ENCODE measurements at places on chromosomes 5 and 9.

- no peak for DNase-seq
Observed at GRCh38 chr5:1295650-1296037, 776 bp upstream of the TERT start.

- no peak for DNase-seq
Observed at GRCh38 chr9:89621676-89622075, 16.9 kb downstream of the GADD45G start.

DNA sequence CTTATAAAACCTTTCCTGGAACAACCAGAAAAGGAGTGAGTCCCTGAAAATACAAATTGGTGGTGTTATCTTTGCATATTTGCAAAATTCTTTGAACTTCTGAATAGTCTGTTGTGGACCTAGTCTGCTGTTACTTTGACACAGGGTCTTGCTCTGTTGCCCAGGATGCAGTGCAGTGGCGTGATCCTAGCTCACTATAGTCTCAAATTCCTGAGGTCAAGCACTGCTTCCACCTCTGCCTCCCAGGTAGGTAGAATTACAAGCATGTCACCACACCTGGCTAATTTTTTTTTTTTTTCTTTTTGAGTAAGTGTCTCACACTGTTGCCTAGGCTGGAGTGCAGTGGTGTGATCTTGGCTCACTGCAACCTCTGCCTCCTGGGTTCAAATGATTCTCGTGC is 43.7 kb upstream of the SPRY4 start:
- no peak for DNase-seq

GRCh38 chr9:83362341-83362995 is 175.7 kb downstream of the FRMD3 start:
- no peak for DNase-seq

GRCh38 chr9:93020771-93021670 is 37.5 kb upstream of the SUSD3 start:
- DNase-seq, result no peak

GRCh38 chr5:126587551-126588390 is 7.2 kb downstream of the ALDH7A1 start:
- DNase-seq, result no peak

DNA sequence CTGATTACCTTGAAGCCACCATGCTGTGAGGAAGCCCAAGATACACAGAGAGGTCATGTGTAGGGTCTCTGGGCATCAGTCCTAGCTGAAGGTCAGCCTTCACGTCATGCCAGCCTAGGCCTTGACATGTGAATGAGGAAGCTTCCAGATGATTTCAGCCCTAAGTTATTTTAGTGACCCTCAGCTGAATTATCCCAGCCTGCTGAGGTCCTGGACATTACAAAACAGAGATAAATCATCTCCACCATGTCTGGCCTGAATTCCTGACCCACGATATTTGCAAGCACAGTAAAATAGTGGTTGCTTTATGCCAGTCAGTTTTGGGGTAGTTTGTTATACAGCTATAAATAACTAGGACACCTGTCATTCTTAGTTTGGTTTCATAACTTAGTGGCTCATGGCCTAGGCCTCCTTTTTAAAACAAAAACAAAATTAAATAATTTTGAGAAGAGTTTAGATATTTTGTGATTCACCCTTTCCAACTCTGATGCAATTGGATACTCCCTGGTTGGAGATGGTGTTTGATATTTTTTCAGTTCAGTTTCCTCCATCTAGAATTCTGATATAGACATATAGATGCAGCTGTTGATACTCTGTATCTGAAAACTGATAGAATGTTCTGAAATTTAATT is 571.3 kb upstream of the CLINT1 start:
- DNase-seq, result no peak

DNA sequence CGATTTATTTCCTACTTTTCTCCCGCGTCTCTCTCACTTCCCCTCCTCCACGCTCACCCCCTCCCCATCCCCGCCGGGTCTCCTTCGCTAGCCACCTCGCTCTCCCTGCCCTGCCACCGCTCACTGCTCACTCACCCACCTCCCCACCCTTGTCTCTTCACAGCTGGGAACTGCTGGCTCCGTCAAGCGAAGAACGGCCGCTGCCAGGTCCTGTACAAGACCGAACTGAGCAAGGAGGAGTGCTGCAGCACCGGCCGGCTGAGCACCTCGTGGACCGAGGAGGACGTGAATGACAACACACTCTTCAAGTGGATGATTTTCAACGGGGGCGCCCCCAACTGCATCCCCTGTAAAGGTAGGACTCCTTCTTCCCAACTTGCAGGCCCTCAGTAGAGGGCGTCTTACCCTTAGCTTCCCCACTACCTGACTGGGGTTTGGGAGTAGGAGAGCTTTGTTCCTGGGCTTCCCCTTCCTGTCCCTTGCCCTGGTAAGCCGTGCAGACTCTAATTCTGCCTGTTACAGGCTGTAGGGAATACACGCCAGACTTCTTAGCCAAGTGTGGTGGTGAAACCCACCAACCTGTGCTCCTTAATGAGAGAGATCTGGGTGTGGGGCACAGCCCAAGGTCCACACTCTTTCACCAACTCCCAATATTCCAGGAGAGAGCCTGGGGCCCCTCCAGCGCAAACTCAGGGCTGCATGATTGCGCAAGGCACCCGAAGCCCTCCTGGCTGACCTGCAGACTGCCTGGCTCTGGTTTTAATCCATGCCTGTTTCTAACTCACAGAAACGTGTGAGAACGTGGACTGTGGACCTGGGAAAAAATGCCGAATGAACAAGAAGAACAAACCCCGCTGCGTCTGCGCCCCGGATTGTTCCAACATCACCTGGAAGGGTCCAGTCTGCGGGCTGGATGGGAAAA is 2.5 kb downstream of the FST start:
- DNase-seq, result no peak

DNA sequence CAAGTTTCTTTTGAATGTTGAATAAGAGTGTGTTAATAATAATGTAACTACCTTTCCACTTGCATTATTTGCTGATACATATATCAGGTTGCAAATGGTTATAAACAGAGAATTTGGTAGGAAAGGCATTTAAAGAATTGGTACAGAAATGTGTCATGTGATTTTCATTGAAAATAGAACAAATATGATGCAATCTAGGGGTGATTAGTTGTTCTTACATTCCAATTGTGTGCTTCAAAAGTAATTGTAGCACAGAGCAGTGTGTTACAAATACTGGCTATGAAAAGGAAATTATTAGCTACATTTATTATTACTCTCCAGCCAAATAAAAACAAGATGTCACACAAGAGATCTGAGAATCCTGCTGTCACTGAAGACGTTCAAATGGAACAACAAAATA is 61.8 kb upstream of the PRDM9 start:
- DNase-seq, result peak; percentile 2
